Hematopoietic multipotent progenitor cell treated with erythropoietin and hydrocortisone succinate and interleukin-3 and kit ligand, for 8 days (in vitro differentiated cells): ENCODE measurements at places on chromosomes 1 and 21.

DNA sequence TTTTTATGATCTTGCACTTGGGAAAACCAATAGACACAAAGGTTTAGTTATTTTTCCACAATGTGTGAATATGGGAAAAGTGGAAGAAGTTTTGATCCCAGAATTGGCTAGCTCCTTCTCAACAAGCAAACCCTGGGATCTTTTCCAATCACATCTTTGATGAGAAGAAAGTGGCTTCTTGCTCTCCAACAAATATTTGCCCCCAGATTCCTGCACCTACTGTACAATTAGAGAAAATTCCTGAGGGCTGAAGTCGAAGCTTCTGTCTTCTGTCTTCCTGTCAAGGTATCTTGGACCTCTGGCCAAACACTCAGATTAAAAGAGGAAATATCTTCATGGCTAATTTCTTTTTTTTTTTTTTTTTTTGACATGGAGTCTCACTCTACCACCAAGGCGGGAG is 113.1 kb upstream of the SLC45A1 start:
- DNase-seq = no peak

DNA sequence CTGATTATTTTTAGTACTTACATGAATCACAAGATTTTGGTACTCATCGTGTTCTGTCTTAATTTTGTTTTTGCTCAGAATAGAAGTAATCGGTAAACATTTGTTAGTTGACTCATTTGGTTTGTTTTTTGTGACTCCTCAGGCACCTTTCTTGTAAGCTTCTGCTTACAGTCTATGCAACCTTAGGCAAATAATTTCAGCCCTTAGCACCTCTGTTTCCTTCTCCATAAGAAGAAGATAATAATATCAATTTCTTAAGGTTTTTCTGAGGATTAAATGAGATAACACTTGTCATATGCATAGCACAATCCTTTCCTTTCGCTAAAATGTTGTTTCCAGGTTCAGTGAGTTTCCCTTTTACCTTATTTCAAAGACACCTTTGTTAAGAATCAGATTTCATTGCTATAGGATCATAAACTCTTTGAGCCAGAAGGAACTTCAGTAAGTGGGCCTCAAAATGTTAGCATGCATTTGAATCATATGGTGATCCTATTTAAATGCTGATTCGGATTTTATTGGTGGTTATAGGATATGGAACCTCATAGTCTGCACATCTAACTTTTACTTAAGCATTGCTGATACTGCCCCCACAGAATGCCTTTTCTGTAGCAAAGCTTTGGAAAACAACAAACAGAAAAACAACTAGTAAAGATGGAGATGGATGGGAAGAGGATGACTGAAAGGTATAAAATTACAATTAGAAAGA is 272.7 kb upstream of the CACYBP start:
- no peak for DNase-seq

DNA sequence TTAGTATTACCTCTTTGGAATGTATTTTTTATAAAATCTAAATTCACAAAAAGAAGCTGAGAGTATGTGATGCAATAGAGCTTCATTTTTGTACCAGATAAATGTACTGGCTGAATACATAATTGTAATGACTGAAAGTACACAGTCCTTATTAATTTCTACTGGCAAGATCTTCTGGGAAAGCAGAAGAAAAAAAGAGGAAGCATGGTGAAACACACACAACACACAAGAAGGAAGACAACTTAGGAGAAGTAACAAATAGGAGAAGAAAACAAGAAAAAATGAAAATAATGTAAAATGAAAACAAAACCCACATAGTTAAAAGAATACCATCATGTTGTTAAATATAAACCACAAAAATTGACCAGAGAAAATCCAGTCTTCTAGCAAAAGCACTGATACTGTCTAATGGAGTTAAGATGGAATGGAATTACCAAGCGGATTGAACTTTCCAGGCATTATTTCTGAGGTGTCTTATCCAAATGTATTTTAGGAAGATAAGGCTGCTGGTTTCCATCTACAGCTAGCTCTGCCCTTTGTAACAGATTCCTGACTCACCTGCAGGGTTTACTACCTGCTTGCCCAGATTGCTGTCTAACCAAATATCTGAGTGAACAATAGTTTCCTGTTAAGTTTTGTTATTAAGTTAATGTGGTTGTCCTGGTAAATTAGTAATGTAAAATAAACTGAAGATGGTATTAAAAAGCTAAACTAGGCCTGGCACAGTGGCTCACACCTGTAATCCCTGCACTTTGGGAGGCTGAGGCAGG is 4.5 kb upstream of the COP1 start:
- no peak for DNase-seq

DNA sequence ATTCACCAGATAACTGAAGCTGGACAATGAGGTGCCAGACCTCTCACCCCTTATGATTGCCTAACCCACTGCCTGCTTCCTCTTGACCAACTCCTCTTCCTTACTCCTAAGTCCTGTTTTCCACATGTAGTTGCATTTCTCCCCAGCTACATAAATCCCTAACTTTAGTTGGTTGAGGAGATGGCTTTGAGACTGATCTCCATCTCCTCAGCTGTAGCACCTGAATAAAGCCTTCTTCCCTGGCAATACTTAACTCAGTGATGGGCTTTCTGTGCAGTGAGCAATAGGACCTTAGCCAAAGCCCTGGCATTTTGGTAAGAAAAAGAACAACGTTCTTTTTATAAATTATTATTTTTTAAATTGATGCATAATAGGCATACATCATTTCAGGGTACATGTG is 691.1 kb downstream of the MATN1 start:
- DNase-seq = no peak

DNA sequence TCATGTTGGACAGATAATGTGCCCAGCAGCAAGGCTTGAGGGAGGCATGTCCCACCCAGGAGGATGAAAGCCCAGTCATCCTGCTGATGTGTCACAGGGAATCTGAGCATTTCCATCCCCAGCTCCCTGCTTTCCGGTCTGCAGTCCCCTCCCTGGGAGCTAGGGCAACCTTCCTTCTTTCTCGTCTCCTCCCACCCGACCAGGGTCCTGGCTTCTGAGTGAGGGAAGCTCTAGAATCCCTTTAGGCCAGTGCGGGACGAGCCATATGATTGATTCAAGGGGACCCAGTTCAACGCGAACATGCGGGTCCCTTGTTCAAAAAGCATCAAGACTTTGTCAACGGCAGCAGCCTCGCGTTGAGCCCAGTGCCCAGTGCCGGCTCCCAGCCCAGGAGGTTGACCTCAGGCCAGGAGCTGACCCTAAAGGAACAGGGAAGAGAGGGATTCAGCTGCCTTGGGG is 96.7 kb upstream of the TMPRSS2 start:
- DNase-seq = no peak

- no peak for DNase-seq
Observed at GRCh38 chr21:35645991-35646390, 414.3 kb downstream of the SETD4 start.

- no peak for DNase-seq
Observed at GRCh38 chr21:28442624-28443023, 550.1 kb downstream of the LTN1 start.

DNA sequence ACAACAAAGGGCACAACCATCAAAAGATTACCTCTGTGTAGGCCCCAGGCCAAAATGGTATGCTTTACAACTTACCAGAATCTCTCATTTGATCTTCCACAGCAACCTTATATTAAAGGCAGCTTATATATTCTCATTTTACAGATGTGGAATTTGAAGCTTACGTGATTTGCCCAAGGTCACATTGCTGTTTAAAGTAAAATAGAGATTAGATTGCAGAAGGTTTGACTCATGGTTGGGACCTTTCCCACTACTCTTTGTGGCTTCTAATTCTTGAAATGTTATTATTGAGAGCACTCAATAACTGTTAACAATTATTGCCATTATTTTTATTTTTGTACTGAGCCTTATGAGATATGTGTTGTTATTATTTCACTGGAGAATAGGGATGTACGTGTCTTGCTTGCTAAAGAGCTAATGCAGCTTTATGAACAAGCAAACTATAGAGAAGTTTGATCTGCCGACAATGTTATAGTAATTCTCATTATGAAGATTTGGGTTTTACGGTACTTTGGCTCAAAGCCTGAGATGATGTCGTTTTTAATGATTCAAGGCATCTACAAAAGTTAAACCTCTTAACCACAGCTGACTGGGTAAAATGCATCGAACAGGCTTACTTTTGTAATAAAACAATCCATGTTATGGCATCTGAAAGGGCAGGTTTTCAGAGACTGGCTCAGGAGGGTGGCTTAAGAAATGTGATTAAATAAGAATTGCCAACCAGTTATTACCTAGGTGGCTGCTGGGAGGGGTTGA is 43.3 kb upstream of the TSNAX start:
- no peak for DNase-seq

DNA sequence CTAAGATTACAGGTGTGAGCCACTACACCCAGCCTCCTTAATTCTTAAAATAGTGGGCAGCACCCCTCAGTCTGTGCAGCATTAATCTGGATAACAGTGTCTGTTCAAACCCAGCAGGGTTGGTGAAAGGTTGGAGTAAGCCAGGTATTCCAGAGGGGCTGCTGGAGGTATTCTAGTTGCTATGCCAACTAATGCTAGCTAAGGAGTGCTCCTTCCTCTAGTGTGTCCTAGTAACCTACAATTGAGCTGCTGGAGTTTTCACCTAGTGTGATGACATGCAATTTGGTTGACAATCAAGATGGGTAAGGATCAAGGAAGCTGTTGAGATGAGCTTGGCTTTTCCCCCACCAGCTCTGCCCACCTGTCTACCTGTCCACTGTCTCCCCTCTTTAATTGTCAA is 100.2 kb upstream of the IPO9 start:
- no peak for DNase-seq

- DNase-seq = peak; percentile 81
Observed at GRCh38 chr21:36260030-36260787, 59.8 kb upstream of the MORC3 start.

GRCh38 chr1:1349256-1350012 is at the start of gene DVL1:
TSS of gene DVL1 (minus strand) at chr1:1349418. CDS start at chr1:1349065, 353 bp downstream.
- DNase-seq = peak; percentile 52

DNA sequence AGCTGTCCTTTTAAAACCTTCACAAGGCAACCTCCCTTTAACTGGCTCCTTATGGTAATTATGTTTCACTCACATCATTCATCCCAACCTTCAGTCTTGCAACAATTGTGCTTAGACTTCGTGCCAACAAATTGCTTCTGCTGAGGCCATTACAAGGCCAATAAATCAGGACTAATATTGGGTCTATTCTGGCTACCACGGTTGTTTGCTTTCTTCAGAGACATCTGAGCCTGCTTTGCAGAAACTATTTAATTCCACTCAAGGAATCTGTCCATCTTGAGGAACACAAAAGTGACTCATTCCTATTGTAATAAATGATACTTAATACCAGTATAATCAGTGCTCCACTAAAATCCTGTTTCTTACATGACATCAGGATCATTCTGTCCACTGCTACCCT is 2.6 kb upstream of the GSTM4 start:
- DNase-seq = no peak

- no peak for DNase-seq
Observed at GRCh38 chr1:204113896-204114295, 37.9 kb downstream of the ETNK2 start.

GRCh38 chr1:233707153-233707879 is 93.4 kb downstream of the KCNK1 start:
- DNase-seq = no peak

GRCh38 chr1:184753608-184754475 is 816 bp downstream of the EDEM3 start:
- peak; percentile 47 for DNase-seq

DNA sequence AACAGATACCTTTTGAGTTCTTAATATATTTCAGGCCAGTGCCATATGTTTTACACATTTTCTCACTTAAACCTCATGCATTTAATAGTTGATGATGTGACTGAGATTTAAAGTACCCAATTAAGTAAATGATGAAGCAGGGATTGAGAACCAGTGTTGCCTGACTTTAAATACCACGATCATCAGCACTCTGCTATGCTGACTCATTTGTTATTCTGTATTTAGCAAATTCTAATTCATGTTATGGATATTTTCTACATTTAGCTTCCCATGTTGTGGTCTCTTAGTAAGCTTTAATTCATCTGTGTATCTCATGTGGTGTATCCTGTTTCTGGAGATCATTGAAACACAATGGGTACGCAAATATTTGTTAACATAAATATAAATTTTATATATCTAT is 363.0 kb downstream of the PTBP2 start:
- no peak for DNase-seq

DNA sequence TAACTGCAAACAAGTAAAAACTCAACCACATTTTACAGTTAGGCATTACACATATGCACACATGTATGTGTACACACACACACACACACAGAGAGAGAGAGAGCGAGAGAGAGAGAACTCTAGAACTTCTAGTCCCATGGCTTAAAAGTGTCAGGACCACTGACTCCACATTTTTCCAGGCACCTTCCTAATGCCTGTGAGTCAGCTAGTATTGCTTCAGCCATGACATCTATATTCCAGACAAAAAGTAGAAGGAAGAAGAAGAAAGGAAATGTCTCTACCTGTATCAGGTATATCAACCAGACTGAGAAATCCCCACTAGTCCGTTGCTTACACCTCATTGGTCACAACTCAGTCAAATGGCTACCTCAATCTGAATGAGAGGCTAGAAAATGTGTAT is 31.9 kb upstream of the TACSTD2 start:
- no peak for DNase-seq

DNA sequence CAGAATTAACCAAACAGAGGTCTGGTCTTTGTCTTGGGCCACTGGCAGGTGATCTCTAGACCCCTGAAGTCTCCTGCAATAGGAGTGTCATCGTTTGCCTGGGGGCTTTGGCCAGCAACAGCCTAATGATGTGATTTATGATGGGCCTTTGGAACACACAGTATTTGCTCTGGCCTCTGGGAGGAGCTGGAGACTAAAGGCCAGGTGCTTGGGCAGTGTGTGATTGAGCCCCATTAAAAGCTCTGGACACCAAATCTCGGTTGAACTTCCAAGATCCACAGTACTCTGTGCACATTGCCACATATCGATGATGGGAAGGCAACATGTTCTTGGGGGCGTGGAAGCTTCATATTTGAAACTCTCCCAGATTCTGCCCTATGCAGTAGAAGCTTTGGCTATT is 32.0 kb upstream of the TLR5 start:
- DNase-seq = no peak

- no peak for DNase-seq
Observed at GRCh38 chr1:34984435-34984792, 733 bp downstream of the TMEM35B start.

GRCh38 chr1:83761167-83762038 is 237.5 kb downstream of the TTLL7 start:
- DNase-seq = no peak

- no peak for DNase-seq
Observed at GRCh38 chr21:45854690-45855247, 126.8 kb upstream of the COL6A1 start.
